Type B pancreatic cell (in vitro differentiated cells): ENCODE measurements at places on chromosomes 13 and 19. TPM values are rescaled to one million over a fixed set of nuclear protein-coding genes. Genes with fewer than 3 reads are reported as not detected.
A peak's percentile ranks its signal among the peaks of the same experiment; 100 is the strongest.

The CPB2 gene
- 0.19 and 0.31 TPM in 2 replicates for total RNA-seq

DNA sequence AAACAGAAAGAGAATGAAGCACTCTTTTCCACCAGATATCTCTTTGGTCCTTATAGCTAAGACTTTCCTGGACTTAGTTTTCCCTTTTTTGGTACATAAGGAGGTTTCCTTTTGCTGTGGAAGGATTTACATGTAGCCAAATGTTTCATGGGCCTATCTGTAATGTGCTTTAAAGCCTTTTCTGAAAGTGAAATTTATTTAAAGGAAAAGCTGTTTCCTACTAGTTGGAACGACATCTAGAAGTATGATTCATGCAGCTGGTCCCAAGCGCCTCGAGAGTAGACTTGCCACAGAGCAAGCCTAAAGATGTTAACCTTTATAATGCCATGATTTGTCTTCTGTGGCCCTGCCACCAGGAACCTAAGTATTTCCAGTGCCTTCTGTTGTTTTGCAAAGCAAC is 390.3 kb downstream of the DLEU7 start:
- no peak for DNase-seq

- no peak for DNase-seq
Measured at GRCh38 chr19:39261704-39262103, 6.5 kb upstream of the IFNL2 start.

- no peak for DNase-seq
Measured at GRCh38 chr19:2770055-2771013, 12.7 kb downstream of the SGTA start.

DNA sequence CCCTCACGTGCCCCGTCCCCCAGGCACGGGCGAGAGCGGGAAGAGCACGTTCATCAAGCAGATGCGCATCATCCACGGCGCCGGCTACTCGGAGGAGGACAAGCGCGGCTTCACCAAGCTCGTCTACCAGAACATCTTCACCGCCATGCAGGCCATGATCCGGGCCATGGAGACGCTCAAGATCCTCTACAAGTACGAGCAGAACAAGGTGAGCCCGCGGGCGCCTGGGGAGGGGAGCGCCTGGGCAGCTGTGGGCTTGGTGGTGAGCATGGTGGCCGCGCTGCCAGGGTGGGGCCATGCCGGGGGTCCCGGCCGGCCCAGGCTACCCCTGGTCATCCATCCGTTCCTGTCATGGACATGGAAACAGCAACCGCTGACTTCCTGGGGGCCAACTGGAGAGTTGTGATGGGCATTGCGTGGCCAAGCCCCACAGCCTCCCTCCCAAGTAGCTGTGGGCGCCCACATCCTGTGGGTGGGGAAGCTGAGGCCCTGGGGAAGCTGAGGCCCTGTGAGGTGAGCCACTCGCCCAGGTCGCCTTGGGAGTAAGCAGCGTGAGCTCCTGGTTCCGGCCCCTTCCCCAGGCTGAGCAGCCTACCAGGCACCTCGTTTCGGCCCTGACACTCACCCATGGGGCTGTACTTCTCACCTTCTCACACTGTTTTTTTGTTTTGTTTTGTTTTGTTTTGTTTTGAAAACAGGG is 16.1 kb downstream of the GNA11 start:
- no peak for DNase-seq

GRCh38 chr13:22175241-22175640 is 504.4 kb downstream of the FGF9 start:
- DNase-seq: no peak

DNA sequence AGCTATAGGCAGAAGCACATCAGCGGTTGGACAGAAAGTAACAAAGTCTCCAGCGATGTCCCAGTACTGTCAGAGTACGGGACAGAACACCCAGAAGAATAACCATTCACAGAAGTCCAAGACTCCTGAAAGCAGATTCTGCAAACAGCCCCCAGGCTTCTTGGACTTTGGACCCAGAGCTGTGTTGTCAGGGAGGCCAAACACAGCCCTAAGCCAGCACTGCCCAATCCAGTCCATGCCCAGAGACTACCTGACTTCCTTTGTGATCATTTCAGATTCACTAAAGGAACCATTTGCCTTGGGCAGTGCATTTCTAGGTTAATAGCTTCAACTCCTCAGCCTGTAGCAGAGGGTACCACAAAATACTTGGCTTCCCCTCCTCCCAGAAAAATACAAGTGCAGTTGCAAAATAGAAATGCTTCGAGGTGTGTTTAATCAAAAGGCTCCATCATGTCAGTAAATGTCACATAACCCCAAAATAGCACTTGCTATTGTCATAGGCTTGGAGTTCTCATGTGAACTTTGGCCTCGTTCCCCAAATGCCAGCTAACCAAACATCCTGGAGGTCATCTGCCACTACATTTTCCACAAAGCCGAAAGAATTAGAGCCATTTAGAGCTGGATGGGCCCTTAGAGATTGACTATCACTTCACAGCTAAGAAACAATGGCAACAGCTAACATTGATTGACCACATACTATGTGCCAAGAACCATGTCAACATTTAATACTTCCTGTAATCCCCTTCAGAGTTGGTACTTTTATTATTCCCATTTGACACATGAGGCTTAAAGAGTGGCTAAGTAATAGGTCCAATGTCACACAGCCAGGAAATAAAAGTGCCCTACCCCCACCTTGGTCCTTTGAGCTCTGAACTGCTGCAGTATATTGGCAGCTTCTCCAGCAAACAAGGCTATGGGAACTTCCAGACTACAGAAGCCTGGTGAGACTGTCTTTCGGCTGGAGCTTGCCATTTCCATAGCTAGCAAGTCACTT is 329.9 kb downstream of the FOXO1 start:
- no peak for DNase-seq

DNA sequence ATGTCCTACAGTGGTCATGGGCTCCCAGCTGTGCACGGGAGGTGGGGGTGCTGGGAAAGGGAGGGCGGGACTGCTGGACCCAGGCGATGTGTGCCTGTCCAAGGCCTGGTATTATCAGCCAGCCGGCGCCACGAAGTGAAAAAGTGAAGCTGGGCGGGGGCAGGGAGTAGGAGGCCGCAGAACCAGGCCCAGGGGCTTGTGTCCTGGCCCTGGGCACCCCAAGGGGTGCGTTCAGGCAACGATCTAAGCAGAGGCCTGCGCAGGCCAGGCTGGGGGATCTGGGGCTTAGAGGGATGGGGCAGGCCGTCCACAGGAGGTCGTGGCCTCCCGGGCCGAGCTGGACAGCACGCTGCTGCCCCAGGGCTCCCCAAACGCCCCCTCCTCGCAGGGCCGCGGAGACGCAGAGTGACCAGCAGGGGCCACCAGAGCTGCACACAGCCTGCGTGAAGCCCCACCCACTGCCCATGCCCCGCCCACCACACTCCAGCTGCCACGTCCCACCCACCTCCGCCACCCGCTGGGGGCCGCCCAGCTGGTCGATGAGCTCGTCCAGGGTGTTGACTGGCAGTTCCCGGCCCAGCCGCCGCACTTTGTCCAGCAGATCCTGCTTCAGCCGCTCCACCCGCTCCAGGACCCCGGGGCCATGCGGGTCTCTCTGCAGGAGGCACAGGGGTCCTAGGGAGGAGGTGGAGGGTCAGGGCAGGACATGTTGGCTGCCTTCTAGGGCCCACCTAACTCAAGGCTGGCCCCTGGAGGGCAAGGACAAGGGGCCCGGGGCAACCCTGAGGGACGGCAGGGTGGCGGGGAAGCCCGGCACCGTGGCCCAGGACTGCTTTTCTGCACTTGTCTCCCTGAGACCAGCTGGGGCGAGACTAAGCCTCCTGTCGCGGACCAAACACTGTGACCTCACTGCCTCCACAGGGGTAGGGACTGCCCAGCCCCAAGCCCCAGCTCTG is 9.5 kb downstream of the GPX4 start:
- peak; percentile 90 for DNase-seq

GRCh38 chr19:1416014-1416841 is 8.8 kb downstream of the DAZAP1 start:
- DNase-seq: no peak
